ENCODE measurements at places on chromosomes 6 and 20. TPM values are rescaled to one million over a fixed set of nuclear protein-coding genes. Genes with fewer than 3 reads are reported as not detected.

DNA sequence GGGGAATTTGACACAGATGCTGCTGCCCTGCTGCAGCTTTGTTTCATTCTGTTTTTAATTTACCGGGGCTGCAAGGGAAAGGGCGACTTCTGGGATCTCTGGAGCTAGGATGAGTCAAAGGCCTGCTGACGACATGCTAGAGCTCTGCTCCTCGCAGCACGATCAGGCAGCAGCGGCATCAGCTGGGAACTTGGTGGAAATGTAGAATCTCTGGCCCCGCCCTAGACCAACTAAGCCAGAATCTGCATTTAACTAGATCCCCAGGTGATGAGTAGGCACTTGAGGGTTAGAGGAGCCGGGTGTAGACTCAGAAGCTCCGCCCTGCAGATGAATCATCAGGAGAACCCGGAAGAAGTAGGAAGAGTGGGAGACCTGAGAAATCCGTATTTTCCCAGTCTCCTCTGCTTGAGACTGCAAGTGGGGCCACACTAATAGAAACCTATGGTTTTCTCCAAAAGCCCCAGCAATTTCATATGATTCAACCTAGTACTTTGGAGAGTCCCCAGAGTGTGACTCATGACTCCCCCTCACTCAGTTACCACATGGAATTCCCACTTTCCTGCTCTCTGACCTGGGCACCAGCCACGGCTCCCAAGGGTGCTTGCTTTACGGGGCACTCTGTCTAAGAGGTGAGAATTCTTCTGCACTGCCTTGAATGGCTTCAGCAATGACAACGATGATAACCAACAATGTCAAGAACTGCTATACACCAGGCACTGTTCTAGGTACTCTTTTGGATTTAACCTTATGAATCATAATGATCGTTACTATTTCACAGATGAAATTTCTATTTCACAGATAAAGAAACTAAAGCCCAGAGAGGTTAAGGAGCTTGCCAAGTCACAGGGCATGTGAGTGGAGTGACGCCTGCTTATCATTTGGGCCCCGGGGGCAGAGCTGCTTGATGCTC is 18.1 kb downstream of the TUBB2B start:
- no peak for DNase-seq

DNA sequence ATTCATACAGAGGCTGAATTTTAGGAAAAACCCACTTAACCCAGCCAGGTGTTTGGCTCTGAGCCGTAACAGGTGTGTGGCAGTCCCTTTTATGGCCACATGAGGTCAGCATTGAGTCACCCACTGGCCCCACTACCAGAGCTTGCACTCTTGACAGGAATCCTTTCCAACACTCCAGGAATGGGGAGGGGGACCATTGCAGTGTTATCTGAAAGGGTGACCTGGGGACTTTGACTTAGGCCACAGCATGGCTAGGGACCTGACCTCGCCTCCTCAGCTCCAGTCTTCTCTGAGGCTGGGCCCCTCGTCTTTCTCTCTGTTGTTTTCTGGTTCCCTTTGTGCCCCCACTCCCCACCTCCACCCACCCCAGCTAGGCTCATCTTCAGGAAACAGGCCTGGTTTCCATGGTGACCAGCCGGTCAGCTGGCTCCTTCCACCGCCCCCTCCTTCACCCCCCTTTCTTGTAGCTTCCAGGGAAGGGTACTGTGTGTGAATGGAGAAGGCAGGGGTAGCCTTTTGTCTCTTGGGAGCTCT is 2.1 kb upstream of the TMEM151B start:
- no peak for DNase-seq

GRCh38 chr20:44218446-44218845 is 7.9 kb upstream of the OSER1 start:
- no peak for DNase-seq

- no peak for DNase-seq
Measured at GRCh38 chr20:46012921-46013320, 4.2 kb downstream of the MMP9 start.

GRCh38 chr6:21245488-21245887 is 348.1 kb upstream of the SOX4 start:
- no peak for DNase-seq

- DNase-seq = no peak
Measured at GRCh38 chr6:5469101-5469846, 208.0 kb downstream of the FARS2 start.

GRCh38 chr20:50541606-50542041 is 31.4 kb downstream of the PTPN1 start:
- no peak for DNase-seq

- no peak for DNase-seq
Measured at GRCh38 chr6:147135211-147135681, 69.0 kb upstream of the STXBP5 start.

GRCh38 chr6:90294614-90294988 is 2.0 kb downstream of the BACH2 start:
- DNase-seq = no peak

- DNase-seq = peak; percentile 8
Measured at GRCh38 chr6:56954403-56955170, at the start of gene BEND6. TSS of gene BEND6 (plus strand) at chr6:56955107. CDS start at chr6:56981811, 26,704 bp downstream.

GRCh38 chr6:154614101-154614500 is 103.6 kb upstream of the CNKSR3 start:
- no peak for DNase-seq

DNA sequence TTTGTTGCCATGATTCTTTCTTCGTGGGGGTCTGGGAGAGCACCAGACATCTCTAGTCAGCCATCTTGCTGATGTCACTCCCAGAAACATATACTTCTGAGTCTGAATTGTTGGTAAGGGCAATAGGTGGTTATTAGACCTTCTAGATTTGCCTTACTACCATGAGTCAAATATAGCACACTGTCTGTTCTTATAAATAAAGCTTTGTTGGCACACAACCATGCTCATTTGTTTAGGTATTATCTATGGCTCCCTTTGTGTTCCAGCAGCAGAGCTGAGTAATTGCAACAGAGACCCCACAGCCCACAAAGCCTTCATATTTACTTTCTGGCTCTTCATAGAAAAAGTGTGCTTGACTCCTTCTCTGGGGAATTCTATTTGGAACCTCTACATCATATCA is 62.9 kb downstream of the CDH26 start:
- DNase-seq = no peak

DNA sequence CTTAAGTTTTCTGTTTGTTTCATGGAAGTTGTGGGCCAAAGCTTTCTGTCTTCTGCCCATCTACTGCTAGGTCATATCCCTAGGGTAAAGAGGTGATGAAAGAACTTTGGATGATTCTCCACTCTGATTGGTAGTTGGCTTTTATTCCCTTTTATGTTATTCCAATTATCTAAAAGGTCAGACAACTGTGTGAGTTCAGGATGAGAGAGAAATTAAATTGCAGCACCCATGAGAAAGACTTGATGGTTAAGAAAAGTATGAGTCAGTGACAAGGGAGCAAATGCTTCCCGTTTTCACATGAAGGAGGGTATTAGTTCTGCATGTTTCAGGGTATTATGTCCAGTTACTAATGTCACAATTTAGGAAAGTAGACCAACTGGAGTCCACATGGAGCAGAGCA is 136.3 kb downstream of the CD109 start:
- DNase-seq = no peak

GRCh38 chr6:40020166-40020565 is 85.9 kb upstream of the MOCS1 start:
- DNase-seq = no peak

- DNase-seq = no peak
Measured at GRCh38 chr6:170056278-170056711, 234.6 kb downstream of the DLL1 start.

DNA sequence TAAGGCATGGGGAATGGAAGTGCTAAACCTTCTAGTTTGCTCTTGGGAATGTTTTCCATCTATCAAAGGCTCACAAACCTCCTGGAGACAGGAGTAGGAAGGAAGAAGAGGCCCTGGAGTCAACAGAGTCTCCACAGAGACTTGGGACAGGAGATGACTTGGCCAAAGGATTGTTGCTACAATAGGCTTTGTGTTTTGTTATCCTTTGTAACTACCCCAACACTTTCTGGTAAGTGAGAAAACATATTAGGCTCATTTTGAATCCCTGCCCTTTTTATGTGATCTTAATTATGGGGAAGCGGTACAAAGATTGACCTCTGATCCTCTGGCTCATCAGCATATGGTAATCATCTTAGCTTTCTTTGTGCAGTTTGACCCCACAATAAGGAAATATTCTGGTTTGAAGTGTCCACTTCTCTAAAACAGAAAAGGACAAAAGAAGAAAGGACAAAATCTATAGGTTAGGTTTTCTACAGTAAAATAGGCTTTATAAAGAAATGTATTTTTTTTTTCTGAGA is 24.1 kb upstream of the GTF3C6 start:
- DNase-seq = no peak

GRCh38 chr20:59016795-59017492 is 2.3 kb upstream of the TUBB1 start:
- no peak for DNase-seq

DNA sequence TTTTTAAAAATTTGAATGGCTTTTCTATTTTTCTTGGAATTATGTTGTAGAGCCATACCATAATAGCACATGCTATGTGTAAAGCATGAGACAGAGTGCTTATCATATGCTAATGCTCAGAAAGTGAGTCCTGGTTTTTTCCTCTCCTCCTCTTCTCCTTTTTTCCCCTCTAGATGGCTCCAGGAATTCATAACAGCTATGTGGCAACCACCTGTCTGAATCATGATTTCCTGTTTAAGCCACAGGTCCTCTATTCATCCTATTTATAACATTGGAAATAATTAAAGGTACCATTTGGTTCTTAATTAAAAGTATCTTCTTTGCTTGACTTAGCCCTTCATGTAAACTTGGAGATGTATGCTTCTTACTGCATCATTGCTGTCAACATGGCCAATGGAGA is 260.0 kb upstream of the MAP3K7 start:
- no peak for DNase-seq

DNA sequence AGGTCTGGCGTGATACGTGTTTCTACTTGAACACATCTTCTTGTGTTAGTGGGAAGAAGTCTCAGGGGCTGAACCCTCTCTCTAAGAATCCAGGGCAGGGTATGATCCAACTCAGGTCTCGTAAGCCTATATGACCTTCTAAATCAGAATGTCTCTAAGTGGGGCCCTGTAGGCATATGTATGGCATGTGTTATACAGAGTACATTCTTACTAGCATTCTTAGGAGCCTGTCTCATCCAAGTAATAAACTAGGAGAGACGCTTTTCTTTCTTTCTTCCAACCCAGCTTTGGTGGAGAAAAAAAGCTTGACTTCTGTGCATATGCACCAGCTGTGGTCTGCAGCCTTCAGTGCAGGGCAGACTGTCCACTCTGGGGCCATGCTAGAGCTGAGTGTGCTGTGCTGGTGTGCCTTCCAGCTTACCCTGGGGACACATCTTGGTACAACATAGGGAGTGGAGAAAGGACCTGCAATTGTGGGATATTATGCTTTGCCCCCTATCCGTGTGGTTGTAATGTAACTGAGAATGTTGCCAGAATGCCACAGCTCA is 47.3 kb downstream of the L3MBTL3 start:
- DNase-seq = no peak

GRCh38 chr20:33299111-33299603 is 16.1 kb downstream of the BPIFB1 start:
- DNase-seq = no peak

GRCh38 chr6:46331461-46331860 is 159.8 kb downstream of the RCAN2 start:
- no peak for DNase-seq

- no peak for DNase-seq
Measured at GRCh38 chr20:50304501-50304856, 113.8 kb downstream of the CEBPB start.

DNA sequence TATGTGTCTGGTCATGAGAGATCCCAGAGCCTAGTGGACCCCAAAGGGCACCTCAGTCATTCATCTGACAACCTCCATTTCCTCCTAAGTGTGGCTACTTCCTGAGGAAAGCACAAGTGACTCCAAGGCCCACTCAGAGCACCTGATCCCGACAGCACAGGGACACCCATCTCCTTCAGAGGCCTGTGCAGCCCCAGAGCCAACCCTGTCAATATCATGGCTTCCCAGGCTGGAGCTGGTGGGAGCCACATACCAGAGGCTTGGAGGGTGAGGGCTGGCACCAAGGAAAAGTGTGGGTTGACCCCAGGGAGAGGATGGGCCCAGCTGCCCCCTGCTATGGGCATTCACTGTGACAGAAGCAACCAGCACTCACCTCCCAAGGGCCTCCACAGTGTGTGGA is 117.3 kb downstream of the PSMB1 start:
- DNase-seq = no peak

Gene MYCT1
- polyA plus RNA-seq = 10.6 TPM

Gene PNPLA1
- 0.13 TPM for polyA plus RNA-seq

Gene CYP21A2
- 2.3 TPM for polyA plus RNA-seq

Gene CGAS
- polyA plus RNA-seq = 3.1 TPM

Gene PLCB4
- 11.5 TPM for polyA plus RNA-seq

Gene YIPF3
- polyA plus RNA-seq = 118 TPM
